ENCODE measurements at places on chromosomes 7 and 10.

- no peak for DNase-seq
These were observed 266.2 kb downstream of the SLC25A13 start for GRCh38 chr7:96055717-96056116.

- DNase-seq: no peak
These were observed 262.6 kb upstream of the PRKCQ start for GRCh38 chr10:6842722-6843121.

- no peak for DNase-seq
These were observed 2.8 kb downstream of the BET1 start for GRCh38 chr7:94001396-94001795.

DNA sequence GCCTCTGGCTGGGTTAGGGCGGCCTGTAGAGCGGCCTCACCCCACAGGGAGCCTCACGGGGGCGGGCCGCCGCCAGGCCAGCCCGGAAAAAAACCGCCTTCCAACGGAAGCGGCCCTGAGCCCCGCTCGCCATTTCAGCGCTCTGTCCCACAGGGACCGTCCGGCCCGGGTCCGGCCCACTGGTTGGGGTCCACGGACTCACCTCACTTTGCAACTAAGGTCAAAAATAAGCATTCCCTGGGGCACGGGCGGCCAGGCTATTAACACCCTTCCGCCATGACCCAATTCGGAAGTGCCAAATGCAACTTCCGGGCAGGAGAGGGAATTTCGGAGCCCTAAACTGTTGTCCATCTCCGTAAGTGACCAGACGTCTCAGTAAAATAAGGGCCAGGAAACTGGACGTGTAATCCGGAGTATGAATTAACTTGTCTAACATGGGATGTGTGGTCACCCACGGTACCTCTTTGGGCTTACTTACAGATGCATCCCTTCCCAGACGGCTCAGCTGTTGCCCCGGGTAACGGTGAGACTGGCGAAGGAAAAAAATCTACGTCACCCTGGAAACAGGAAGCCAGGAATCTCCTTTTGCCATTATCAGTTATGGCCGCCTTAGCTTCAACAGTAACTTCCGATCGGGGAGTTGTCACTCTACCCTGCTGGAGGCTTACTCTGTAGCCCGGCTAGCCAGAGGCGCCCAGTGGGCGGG lies at the start of gene BBIP1:
Gene BBIP1 (minus strand): TSS at position 538 of the 706 bp plus-strand sequence. CDS start 1,023 bp downstream, outside the sequence.
- no peak for DNase-seq

- no peak for DNase-seq
These were observed 52.4 kb downstream of the OAT start for GRCh38 chr10:124366343-124366742.

DNA sequence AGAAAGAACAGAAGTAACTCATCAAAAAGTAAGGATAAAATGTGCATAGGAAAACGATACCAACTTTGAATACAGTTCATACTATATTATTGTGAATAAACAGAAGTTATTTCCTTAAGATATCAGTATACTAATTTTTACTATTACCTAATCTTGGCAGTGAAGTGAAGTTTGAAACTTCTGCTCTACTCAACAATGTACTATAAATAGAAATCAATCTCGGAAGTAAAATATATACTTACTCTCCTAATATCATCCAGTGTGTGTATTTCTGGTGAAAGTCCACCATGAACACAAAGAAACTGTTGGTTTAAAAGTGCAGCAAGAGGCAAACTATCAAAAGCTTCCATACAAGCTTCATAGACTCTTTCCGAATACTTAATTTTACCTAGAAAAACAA lies 24.6 kb downstream of the PPP3CB start:
- DNase-seq: no peak

GRCh38 chr7:132504071-132504470 lies 72.2 kb downstream of the PLXNA4 start:
- DNase-seq: no peak

- DNase-seq: no peak
These were observed 85.1 kb downstream of the C10orf90 start for GRCh38 chr10:126585249-126586017.

DNA sequence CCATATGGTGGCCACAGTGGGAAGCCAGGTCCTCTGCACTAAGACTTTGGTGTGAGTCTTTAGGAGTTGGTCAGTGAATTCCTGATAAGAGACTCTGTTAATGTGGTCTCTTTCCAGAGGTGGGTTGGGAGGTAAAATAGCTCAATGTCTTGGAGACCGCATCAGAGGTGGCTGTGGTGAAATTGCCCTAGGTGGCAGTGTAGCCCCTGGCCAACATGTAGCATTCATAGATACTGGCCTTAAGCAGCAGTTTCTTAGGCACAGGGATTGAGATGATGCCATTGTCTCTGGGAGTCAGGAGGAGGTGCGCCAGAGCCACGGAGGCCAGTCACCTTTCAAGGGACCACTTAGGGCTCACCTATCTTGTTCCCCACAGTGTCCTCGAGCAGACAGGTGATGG lies 202.8 kb downstream of the CREB5 start:
- DNase-seq: no peak

- DNase-seq: no peak
These were observed 77.3 kb downstream of the STK31 start for GRCh38 chr7:23787272-23787671.

DNA sequence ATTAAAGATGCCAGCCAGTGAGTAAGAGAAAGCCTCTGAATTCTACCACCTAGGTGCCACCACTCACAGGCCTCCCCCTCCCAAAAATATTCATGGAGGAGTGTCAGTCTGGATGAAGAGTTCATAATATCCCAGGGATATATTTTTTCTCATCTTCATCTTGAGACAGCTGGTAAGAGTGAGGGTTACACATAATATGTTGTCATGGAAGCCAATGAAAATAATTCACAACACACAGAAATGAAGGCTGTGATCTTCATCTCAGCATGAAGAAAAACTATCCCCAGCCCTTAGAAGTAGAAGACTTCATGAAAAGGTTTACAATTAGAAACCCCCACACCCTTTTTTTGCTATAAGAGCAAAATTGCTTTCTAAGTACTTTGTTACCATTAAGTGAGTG lies 175.6 kb downstream of the DNAH11 start:
- no peak for DNase-seq

GRCh38 chr10:4677296-4678021 lies 148.5 kb upstream of the AKR1E2 start:
- no peak for DNase-seq

- no peak for DNase-seq
These were observed 147.5 kb downstream of the SLC16A9 start for GRCh38 chr10:59562126-59562525.

DNA sequence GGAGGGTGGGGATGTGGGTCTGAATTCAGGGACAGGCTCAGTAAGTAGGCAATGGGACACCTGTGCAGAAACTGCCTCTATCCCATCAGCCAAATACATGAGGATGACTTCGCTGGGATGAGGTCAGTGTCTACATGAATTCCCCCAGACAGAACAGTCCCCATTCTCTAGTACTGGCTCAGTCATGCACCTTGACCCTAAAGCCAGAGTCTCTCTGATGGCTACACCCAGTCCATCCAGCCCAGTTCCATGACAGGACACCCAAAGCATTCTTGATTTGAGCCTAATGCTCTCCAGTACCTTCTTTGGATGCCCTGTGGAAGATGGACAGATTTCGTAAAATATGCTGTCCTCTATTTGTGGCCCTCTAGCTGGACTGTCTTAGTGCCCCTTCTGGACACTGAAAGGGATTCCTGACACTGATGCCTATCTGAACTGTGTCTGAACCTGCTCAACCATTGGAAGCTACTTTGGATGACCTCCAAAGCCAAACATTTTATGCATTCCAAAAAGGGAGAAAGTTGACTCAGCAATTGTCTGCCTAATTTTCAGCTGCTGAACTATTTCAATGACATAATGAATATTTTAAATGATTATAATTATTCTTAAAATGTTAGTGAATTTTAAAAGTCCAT lies 14.6 kb downstream of the SFRP4 start:
- DNase-seq: no peak

DNA sequence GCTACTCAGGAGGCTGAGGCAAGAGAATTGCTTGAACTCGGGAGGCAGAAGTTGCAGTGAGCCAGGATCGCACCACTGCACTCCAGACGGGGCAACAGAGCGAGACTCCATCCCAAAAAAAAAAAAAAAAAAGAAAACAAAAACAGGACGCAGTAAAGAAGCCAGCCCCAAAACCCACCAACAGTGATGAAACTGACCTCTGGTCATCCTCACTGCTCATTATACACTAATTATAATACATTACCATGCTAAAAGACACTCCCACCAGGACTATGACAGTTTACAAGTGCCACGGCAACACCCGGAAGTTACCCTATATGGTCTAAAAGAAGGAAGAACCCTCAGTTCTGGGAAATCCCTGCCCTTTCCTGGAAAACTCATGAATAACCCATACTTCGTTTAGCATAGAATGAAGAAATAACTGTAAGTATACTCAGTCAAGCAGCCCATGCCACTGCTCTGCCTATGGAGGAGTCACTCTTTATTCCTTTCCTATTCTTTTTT lies 40.0 kb upstream of the EIF4H start:
- peak; percentile 48 for DNase-seq

- DNase-seq: no peak
These were observed 28.9 kb downstream of the RAB11FIP2 start for GRCh38 chr10:118017850-118018249.

DNA sequence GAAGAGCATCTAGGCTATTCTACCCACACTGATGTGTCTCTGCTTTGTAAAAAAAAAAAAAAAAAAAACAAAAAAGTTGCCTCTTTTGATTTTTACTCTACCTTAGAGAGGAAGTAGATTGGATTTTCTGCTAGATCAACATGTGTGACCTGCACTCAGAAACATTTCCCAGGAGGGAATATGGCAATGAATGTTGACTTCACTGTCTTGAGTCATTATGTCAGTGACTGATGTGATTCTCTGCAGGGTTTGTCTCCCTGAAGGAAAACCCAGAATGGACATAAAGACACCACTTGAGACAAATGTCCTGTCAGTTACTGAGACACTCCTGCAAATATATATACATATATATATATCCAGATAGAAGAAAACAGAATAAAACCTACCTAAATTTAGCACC lies 370.3 kb downstream of the BMPER start:
- no peak for DNase-seq

Measured in activated CD8-positive, alpha-beta T cell treated with anti-CD3 and anti-CD28 coated beads, Interleukin-2, amount 10 ng/mL, durations not matched to agents 7 days and 5 days (primary cell).